ENCODE measurements at places on chromosomes 4 and X.

GRCh38 chrX:1521459-1521956 is 15.5 kb downstream of the P2RY8 start:
- no peak for DNase-seq

DNA sequence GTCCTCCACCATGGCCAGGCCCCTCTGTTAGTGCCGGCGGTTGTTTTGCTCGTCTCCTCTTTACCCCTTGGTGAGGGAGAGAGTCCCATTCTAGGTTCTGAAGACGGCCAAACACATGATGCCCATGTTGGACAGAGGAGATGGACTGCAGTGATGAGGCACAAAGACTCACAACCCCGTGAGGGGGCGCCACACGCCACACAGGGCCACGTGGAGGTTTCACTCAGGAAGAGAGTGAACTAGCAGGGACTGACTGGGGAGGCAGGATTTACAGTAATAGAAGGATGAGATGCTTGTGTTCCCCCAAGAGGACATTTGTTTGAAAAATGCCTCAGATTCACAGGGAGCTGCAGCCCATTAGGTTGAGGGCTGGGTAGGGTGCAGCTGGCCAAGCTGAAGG is 655.3 kb upstream of the FRG1 start:
- DNase-seq = no peak

DNA sequence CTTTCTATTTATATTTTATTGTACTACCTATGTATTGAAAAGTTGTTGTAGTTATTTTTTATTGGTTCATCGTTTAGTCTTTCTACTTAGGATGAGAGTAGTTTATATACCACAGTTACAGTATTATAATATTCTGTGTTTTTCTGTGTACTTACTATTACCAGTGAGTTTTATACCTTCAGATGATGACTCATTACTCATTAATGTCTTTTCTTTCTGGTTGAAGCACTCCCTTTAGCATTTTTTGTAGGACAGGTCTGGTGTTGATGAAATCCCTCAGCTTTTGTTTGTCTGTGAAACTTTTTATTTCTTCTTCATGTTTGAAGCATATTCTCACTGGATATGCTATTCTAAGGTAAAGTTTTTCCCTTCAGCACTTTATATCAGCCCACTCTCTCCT is 7.7 kb downstream of the LUZP4 start:
- DNase-seq = no peak

GRCh38 chrX:66634272-66634671 is 4.6 kb downstream of the EDA2R start:
- DNase-seq = no peak

GRCh38 chr4:86551387-86551786 is 42.7 kb upstream of the PTPN13 start:
- DNase-seq = no peak

- DNase-seq = no peak
These were observed 178.1 kb upstream of the SMIM31 start for GRCh38 chr4:164575861-164576260.

- DNase-seq = no peak
These were observed 43.8 kb downstream of the PDS5A start for GRCh38 chr4:39933671-39934590.

GRCh38 chr4:94590493-94590892 is 138.8 kb downstream of the PDLIM5 start:
- DNase-seq = no peak

DNA sequence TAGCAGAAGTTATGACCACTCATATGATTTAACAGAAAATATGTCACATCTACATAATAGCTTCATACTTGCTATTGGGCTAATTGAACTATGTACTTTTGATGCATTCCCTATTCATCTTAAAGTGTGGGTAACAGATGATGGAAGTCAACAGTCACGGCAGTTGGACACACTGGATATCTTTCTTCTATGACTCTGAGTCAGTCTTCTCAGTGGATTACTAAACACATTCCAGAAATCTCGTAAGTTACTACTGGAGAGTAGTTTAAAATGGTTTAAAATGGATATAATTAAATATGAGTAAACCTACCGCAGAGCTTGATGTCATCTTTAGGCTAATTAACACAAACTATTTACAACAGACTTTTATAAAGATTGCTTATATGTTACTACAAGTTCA is 30.1 kb upstream of the CFAP299 start:
- DNase-seq = no peak

GRCh38 chrX:97938706-97939105 is 1055.0 kb downstream of the RPA4 start:
- DNase-seq = no peak

GRCh38 chrX:1595711-1596060 is 4.3 kb downstream of the AKAP17A start:
- DNase-seq = no peak

DNA sequence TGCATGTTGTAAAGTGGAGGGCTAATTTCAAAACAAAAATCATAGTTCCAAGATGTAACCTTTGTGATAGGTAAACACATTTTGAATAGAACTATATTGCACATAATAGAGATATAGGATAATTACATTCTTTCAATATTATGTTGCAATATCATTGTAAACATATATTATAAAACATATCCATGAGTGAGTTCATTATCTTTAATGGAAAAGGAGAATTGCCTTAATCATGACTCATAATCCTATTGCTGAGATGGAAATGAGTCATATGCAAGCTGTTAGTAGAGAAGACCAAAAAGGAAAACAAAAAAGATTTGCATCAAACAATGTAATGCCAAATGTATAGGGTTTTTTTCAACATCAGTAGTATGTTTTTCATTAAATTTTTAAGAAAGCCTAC is 73.7 kb upstream of the WDR44 start:
- DNase-seq = no peak

DNA sequence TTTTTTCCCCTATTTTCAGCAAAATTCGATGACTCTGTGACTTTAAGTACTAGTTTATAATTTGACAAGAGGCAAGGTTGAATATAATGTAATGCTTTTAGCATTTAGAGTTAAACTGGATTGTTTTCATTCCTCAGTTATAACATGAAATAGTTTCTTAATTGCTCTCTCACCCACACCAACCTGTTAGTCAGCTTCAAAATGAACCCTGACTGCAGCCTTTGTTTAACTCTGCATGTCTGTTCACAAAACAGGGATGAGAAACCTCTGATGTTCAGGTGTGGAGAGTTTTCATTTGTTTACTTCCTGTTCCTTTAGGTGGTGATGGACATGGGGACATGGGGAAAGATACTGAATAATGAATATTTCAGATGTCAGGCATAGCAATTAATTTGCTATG is 49.9 kb upstream of the MND1 start:
- no peak for DNase-seq

- DNase-seq = no peak
These were observed 306.3 kb upstream of the PPARGC1A start for GRCh38 chr4:24195991-24196736.

DNA sequence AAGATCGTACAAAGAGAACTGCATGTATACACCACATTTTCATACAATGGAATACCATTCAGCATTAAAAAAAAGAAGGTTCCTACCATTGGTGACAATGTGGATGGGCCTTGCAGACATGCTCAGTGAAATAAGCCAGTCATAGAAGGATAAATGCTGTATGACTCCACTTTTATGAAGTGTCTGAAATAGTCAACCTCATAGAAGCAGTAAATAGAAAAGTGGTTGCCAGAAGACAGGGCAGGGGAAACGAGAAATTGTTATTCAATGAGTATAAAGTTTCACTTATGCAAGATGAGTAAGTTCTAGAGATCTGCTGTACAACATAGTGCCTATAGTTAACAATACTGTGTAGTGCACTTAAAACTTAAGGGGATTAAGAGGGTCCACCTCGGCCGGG is 257.5 kb upstream of the FTHL17 start:
- DNase-seq = no peak

- no peak for DNase-seq
These were observed 754.4 kb downstream of the NLGN4X start for GRCh38 chrX:5474282-5474681.

DNA sequence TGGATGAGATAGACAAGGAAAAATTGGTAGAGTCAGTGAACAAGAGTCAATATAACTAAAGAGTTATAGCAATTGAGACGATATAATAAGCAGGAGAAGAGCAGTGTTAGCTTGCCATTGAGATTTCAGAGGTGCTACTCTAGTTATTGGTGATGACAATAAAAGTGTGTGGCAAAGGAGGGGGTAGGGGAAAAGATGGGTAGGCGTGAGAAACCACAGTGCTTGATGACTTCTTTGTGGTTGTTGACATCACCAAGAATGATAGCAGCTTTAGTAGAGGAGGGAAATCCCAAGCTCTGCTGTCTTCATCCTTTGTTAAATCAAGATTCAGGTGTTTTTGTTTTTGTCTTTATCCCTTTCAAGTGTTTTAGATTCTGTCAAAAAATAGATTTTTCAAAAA is 179.9 kb upstream of the PPP3CA start:
- no peak for DNase-seq

GRCh38 chr4:12884846-12885796 is 599.0 kb downstream of the RAB28 start:
- DNase-seq = no peak

- no peak for DNase-seq
These were observed at the start of gene GJB1 for GRCh38 chrX:71222929-71223328. GJB1 (plus strand) TSS chrX:71223224; CDS start chrX:71223708, 484 bp downstream.

- DNase-seq = no peak
These were observed 17.6 kb downstream of the SUPT20HL1 start for GRCh38 chrX:24377911-24378468.

DNA sequence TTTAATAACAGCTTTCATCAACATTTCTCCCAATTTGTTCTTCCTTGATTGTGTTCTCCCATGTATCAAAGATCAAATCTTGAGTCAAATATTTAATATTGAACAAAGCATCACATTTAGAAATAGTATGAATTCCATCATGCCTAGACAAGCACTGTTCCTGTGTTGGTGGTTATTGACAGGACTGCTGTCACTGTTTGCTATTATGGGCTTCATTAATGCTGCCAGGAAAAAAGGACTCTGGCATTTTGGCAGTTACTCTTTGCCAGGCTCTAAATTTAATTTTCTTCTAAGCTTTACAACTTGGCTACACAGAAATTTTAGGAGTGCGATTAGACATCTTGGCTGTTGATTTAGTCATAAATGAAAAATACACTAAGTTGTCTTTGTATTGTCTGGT is 295.9 kb upstream of the NRK start:
- no peak for DNase-seq

GRCh38 chr4:26372525-26373172 is 51.8 kb downstream of the RBPJ start:
- DNase-seq = no peak

- DNase-seq = no peak
These were observed 40.9 kb downstream of the PDS5A start for GRCh38 chr4:39936565-39937418.

DNA sequence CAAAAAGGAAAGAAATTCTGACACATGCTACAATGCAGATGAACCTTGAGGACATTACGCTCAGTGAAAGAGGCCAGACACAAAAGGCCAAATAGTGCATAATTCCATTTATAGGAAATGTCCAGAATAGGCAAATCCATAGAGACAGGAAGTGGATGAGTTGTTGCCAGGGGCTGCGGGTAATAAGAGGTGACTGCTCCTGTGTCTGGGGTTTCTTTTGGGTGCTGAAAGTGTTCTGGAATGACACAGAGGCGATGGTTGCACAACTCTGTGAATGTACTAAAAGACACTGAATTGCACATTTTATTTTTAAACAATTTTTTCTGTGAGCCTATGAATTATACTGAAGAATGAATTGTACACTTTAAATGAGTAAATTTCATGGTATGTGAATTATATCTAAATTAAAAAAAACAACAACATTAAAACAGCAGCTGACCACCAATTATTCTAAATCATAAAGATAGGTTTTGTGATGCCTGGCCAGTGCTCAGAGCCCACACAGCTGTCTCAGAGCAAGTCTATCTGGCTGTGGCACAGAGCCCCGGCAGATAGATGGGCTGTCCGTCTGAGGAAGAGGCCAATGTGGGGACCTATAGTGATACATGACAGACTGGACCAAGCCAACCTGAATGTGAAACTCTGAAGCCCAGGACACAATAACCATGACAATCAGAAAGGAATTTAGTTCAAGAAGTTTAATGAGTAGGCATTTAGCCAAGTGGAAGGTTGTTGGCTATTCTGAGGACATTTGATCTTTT is 23.5 kb upstream of the IRAK1 start:
- no peak for DNase-seq

DNA sequence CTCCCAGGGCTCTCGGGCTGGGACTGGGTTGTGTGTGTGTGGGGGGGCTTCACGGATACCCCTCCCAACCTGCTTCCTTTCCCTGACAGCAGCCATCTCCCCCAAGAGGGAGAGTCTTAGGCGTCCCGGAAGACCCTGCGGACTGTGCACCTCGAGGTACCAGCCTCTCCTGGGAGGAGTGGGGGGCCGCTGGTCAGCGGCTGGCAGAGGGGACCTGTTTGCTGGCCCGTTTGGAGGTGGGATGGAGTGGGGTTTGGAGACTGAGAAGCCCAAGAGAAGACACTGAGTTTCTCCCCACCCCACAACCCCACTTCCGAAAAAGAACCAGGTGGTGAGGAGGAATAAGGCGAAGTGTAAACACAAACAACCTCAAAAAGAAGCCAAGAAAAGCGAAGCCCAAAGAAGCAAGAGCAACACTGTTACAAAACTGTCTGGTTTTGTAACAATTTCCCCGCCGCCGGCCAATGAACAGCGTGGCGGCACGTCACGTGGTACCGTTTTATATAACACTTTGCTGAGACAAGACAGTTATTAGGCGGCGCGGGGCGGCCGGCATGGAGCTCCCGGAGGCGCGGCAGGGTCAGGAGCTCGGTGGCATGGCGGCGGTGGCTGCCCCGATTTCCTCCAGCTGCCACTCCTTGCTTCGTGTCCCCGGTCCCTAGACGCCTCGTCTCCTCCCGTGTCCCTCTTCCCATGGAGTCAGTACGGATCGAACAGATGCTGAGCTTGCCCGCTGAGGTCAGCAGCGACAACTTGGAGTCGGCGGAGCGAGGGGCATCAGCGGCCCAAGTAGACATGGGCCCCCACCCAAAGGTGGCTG is at the start of gene LONRF3:
Gene LONRF3, plus strand, starts transcription at position 531 of the 820 bp plus-strand sequence. Its CDS starts 163 bp downstream, at position 694.
- no peak for DNase-seq

- DNase-seq = no peak
These were observed 18.7 kb downstream of the RCHY1 start for GRCh38 chr4:75495476-75495875.

DNA sequence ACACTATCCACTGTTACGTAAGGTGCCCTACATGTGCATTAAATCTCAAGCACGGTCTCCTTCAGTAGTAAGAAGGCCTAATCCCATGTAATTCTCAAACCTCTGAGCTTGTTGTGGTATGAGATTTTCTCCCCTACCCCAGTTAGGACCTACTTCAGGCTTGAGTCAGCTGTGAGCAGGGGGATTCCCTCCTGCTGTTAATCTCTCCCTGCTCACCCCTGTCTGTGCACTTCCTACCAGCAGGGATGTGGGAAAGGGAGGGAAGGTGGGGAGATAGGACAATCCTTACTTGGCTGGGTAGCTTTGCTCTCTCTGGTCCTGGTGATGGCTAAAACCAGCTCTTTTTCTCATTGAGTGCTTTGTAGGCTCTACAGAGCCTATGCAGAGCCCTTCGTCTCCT is 60.8 kb downstream of the PALLD start:
- DNase-seq = no peak

- DNase-seq = no peak
These were observed 534.1 kb upstream of the AADAT start for GRCh38 chr4:170623899-170624298.

- DNase-seq = no peak
These were observed 48.9 kb downstream of the PCDH7 start for GRCh38 chr4:30769093-30769492.

All from NCI-H1930 (cell line).